ENCODE measurements at places on chromosomes 4 and X. TPM values are rescaled to one million over a fixed set of nuclear protein-coding genes. Genes with fewer than 3 reads are reported as not detected.
A peak's percentile ranks its signal among the peaks of the same experiment; 100 is the strongest.

DACH2 gene
- 0.90 TPM for total RNA-seq

INTU gene
- total RNA-seq, result 10.5 TPM

CT47B1 gene
- total RNA-seq, result not detected

TRIM60 gene
- total RNA-seq, result not detected

RBM10 gene
- total RNA-seq, result 46.2 TPM

SYP gene
- total RNA-seq, result 7.4 TPM

CRMP1 gene
- 0.21 TPM for total RNA-seq

GRCh38 chrX:20217271-20217670 lies 49.4 kb downstream of the RPS6KA3 start:
- DNase-seq, result no peak

- DNase-seq, result no peak
Measured at GRCh38 chr4:139643042-139643895, 22.4 kb upstream of the MGST2 start.

- peak; percentile 20 for DNase-seq
Measured at GRCh38 chr4:42865572-42866189, 26.8 kb upstream of the GRXCR1 start.

DNA sequence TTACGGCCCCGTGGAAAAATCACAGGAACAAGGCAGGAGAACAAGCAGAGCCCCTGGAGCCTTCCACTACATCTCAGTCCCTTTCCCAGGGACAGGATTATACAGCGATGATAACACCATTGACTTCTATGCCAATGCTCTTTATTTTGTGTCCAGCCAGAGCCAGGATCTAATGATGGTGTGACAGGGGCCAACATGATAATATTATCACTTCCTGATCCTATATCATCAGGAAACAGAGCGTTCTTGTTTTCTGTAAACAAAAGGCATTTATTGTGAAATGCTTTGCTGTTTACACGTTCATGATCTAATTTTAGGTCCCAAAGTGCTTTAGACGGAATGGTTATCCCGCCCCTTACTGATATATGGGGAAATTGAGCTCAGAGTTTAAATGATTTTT lies 12.8 kb downstream of the TMPRSS11E start:
- no peak for DNase-seq

DNA sequence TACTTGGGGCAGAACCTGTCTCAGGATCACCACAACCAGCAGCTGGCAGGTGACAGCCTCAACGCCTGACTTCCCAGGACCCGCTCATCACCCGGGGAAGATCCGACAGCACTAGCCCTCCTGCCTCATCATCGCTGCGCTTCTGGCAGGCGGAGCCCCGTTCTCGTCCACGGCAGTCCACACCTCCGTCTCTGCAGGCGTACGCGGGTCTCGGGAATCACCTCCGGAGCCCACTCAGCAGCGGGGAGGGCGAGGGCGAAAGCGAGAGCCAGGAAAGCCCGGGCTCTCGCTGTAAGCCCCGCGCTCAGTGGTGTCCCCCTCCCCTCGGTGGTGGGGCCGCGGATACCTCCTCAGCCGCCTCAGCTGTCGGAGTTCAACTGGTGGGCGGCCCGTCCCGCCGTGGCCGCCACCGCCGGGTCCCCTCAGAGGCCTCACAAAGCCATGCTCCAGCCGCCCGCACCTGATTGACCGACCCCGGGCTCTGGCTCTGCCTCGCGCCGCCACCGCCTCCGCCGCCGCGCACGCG lies 518 bp upstream of the CNKSR2 start:
- no peak for DNase-seq

DNA sequence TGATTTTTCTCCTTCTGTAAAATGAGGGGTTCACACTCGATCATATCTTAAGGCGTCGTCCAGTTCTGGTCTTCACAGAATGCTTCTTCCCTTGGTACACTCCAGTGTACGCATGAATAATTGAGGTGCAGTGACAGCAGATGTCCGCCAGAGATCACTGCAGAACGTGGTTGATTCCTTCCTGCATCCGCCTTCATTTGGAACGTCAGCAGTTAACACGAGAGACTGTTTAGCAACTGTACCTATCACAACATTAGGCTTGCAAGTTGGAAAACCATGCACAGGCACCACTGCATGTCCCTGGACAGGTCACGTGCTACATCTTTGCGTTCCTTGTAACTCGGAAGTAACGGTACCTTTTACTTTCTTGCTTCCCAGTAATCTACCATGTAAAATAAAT lies 66.0 kb upstream of the GEMIN8 start:
- DNase-seq, result peak; percentile 11

- DNase-seq, result no peak
Measured at GRCh38 chr4:124768596-124769365, 56.2 kb upstream of the ANKRD50 start.

GRCh38 chr4:127708985-127709384 lies 21.2 kb upstream of the SLC25A31 start:
- no peak for DNase-seq
